Cortex of kidney (tissue), 1 donor: ENCODE measurements at places on chromosomes 3 and 15.

GRCh38 chr15:76932135-76932966 lies 802 bp downstream of the RCN2 start:
- DNase-seq, result no peak

GRCh38 chr3:24722087-24722486 lies 227.4 kb upstream of the THRB start:
- DNase-seq, result no peak

- DNase-seq, result no peak
Measured at GRCh38 chr15:77844798-77845446, 212.2 kb upstream of the LINGO1 start.

GRCh38 chr15:90419738-90420406 lies 31.8 kb downstream of the IQGAP1 start:
- DNase-seq, result no peak

- DNase-seq, result no peak
Measured at GRCh38 chr15:83092309-83092976, 15.0 kb upstream of the TM6SF1 start.

DNA sequence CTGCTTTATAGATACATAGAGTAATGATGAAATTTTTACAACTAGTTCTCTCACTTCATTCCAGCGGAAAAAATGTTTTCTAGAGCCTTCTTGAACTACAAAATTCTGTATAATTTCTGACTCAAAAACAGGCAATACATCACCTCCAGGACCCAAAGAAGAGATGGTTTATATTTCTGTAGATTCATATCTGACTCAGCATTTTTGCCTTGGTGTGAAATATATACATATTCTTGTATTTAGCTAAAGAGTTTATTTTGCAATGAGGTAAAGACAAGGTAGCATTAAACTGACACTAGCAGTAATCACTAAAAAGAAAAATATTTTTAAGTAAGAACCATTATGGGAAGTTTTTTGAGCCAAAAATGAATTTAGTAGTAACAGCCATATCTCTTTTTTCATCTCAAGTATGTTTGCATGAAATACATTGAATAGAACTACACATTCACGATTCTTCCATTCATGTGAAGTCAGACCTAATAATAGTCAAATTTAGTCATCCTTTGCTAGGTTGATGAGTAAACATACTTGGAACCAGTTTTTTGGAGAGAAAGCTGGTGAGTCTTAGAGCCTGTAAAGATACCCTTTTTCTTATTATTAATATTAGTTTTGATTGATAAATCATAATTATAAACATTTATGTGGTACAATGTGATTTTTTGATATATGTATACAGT lies 31.6 kb downstream of the COL8A1 start:
- no peak for DNase-seq

GRCh38 chr3:18648868-18649462 lies 223.8 kb upstream of the SATB1 start:
- DNase-seq, result no peak

- no peak for DNase-seq
Measured at GRCh38 chr15:78898540-78898939, 25.9 kb downstream of the MORF4L1 start.

DNA sequence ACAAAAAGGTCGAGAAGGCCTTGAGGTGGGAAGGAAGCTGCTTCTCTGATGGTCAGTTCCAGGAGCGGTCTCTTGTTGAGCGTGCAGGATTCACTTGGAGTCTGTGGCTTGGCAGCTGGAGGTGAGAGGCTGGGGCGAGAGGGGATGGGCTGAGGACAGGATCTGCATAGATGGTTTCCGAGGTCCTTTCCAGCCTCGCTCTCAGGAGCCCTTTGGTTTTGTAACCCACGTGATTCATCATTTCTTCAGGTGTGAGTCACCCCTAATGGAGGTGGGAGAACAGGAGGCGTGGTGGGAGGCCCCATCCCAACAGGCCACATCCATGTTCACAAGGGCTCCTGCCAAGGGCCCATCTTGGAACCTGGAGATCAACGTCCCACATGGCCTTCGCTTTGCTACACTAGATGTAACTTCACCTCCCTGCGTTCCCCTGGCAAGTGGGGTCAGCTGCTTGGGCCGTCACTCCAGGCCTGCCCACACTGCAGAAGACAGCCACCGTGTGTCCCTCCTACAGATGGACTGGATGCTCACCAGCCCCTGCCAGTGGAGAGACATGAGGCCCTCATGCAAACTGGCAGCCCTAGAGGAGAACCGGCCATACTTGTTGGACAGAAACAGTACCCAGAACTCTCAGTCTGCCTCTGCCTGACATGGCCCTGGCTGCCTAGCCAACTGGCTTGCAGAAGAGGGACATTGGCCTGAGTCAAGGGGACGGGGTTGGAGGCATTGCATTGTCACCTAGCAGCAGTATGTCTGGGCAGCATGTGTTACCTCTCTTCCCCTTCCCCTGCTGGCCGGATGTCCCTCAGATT lies 1.6 kb upstream of the PCSK6 start:
- no peak for DNase-seq

DNA sequence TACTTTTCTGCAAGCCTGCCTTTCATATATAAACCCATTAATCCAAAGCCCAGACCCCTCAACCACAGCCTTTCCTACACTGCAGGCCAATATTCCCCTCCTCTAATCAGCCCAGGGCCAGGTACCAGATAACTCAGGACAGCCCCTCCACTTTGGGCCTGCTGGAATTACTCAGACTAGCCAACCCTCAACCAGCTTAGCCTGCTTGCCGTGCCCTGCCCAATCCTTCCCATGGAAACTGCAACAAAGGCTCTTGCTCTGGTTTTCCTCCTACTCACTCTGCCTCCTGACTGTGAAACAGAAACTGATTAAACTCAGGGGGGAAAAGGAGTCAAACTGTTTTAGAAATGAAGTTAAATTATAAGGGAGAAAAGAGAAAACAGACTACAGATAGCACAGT lies 248.1 kb downstream of the KLF13 start:
- no peak for DNase-seq

DNA sequence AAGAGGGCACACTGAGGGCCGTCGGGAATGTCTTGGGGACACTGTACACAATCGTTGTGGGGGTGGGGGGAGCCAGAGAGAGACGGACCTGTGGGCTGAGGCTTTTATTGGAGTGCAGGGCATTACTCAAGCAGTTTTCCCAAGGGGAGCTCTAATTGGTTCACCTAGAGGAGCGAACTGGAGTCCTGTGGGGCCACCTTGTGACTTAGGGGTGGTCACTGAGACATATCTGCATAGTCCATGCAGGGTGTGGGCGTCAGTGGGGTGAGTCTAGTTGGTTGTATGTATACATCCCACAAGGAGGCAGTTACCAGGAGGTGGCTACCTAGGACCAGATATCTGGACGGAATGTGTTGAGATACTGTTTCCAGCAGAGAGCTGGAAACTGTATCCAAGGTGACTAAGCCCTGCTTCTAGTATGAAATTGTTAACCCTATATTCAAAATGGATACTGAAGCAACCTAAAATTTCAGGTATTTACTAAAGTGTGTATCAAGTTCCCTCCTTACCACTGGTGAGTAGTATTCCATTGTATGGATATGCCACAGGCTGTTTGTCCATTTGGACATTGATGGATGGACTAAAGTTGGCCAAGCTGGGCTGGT lies 2.6 kb upstream of the PIGZ start:
- DNase-seq, result no peak

DNA sequence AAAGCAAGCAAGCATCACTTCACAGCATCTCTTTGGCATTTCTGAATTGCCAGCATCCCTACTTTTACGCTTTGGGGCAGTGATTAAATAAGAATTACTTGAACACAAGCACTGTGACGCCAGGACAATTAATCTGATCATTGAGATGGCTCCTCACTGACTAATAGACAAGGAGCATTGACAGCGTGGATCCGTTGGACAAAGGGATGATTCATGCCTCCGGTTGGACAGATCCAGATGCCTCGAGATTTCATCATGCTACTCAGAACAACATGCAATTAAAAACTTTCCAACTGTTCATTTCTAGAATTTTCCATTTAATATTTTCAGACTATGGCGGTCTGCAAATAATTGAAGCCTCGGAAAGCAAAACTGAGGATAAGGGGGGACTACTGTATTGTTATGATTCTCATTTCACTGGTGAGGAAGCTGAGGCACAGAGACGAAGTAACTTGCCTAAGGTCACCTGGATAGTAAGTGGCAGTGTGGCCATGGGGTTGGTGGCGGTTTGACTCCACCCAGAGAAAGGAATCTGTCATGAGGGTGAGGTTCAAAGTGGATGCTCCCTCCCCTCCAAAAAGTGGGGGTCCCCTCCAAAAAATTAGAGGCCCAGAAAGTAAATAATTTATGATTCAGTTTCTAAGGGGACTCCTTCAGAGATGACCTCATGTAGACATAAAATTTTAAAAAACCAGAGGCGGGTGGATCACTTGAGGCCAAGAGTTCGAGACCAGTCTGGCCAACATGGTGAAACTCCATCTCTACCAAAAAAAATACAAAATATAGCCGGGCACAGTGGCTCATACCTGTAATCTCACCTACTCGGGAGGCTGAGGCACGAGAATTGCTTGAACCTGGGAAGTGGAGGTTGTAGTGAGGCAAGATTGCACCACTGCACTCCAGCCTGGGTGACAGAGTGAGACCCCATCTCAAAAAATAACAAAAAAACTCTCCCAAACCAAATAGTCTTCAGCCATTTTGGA lies 12.3 kb upstream of the PGPEP1L start:
- DNase-seq, result no peak

GRCh38 chr3:195251336-195252065 lies 19.5 kb downstream of the XXYLT1 start:
- no peak for DNase-seq

DNA sequence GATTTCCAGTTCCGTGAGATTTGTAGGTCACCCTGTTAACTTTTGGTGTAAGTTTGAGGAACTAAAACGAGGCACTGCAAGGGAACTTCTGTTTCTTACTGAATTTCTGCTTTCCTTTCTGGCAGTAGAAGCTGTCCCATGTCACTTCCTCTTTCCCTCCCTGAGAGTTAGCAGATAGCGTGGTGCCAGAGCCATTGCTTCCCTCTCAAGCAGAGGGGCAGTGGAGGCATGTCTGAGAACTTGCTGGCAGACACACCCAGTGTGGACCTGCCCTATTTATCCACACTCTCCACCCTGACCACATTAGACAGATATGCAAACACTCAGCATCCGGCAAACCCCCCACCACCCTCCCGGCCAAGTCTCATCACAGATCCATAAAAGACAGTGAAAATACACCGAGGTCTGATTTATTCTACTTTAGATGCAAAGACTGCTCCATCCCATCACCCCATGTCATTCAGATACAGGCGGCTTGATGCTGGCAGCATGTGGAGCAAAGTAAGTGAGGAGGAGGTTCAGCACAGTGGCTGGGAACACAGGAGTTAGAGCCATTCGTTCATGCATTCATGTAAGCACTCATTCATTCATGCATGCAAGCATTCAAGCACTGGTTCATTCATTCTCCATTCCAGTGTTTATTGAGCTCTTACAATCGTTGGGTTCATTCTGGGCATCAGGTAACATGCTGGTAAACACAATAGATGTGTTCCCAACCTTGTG lies 324.7 kb downstream of the SHQ1 start:
- no peak for DNase-seq

DNA sequence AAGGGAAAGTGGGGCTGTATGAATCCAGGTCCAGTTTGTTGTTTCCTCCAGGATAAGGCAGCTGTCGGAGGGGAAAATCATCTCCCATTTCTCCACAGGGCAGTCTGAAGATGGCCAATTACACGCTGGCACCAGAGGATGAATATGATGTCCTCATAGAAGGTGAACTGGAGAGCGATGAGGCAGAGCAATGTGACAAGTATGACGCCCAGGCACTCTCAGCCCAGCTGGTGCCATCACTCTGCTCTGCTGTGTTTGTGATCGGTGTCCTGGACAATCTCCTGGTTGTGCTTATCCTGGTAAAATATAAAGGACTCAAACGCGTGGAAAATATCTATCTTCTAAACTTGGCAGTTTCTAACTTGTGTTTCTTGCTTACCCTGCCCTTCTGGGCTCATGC lies 911 bp downstream of the CCRL2 start:
- no peak for DNase-seq

DNA sequence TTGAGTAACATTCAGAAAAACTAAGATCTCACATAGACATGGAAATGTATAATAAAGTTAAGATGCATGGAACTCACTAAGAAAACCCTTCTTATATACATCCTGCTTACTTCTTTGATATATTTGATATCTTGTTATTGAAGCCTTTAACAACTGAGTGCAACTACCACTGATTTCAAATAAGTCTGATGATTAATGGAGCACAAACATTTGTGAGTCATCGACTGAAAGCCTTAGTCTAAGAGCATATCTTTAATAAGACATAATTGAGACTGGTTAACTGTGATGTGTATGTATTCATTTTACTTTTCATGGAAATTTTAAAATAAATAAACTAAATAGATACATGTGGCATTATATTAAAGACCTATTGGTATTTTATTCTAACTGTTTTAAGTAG lies 740.5 kb downstream of the EPHA3 start:
- DNase-seq, result no peak

DNA sequence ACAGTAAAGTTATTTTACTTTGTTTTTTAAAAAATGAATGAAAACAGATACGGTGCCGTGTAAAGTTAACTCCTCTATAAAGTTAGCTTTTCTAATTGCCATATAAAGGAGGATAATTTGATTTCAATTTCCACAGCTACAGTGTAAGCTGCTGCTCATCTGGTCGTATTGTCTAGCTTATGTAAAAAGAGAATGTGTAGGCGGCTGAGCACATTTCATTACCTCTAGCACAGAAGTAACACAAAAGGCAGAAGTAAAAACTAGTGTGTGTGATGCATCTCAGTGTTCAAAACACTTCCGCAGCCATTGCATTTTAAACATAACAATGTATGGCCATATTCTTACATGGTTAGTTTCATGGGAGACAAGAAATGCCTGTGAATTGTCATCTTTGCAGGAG lies 105.0 kb upstream of the P2RY1 start:
- no peak for DNase-seq

GRCh38 chr3:189142527-189142926 lies 29.2 kb upstream of the TPRG1 start:
- DNase-seq, result no peak

GRCh38 chr15:91304786-91305185 lies 204.7 kb downstream of the SV2B start:
- DNase-seq, result no peak

DNA sequence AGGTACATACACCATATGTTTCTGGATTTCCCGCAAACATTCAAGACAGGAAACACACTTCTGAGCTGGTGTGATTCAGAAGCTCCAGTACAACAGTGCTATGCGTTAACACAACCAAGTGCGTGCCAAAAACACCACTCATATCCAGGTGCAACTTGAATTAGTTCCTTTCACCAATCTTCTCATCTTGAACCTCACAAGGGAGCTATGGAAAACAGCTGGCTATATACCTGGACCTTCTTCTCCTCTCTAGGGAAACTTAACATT lies 31.3 kb downstream of the SUSD5 start:
- no peak for DNase-seq
